Stimulated activated CD8-positive, alpha-beta memory T cell treated with anti-CD3 and anti-CD28 coated beads, Interleukin-7, amount 100 ng/mL, for 4 hours (primary cell): ENCODE measurements at places on chromosomes 5 and 9.

- no peak for DNase-seq
Measured at GRCh38 chr9:18568973-18569372, 95.0 kb downstream of the ADAMTSL1 start.

- no peak for DNase-seq
Measured at GRCh38 chr9:73370053-73370452, 218.4 kb downstream of the ANXA1 start.

DNA sequence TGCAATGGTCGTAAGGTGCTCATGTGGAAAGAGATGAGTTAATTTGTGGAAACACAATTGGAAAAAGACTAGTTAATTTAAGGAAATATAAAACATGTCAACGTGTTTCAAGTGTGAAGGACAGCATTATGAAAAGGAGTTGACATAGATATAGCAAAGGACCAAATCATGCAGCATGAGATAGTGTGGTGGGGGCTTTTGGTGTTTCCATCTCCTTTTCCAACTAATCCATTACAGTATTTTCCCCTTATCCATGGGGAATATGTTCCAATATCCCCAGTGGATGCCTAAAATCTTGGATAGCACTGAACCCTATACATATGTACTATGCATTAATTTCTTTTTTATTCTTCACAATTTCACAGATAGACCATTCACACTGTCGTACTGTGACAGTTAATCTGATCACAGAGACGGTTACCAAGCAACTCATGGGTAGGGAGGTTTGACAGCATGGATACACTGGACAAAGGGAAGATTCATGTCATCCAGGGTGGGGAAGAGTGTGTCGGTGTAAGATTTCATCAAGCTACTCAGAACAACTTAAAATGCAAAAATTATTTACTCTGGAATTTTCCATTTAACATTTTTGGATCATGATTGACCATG lies 238.6 kb downstream of the CDH12 start:
- DNase-seq, result no peak

DNA sequence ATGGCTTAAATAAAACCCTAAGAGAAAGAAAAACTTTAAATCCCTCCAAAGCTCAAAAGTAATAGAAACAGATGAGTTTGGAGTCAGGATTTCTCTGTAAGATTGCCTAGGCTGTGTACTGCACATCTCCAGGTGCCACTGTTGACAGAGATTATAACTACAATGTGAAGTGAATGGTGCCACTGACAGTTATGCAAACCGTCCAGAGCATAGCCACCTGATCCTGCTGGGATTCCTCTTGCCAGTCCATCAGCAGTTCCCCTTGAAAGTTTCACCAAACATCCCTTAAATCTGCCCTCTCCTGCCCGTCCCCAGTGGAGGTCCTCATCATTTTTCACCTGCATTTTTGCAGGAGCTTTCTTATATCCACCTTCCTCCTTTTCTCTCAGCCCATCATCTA lies 42.5 kb downstream of the FXN start:
- no peak for DNase-seq

DNA sequence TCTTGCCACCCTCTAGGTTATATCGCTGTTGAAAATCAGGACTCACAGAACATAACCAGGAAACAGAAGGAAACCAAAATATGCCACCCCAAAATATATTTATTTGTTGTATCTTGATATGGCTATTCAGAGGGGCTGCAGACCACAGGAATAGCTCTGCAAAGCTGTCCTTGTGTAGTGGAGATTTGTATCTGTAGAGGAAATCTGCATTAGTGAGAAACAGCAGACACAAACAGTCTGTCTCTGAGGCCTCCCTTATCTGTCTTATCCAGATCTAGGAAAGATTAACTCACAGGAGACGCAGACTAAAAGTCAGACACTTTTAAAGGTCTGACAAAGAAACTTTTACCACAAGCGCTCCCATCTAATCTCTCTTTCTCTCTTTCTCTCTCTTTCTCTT lies 54.1 kb upstream of the CEMIP2 start:
- DNase-seq, result no peak

DNA sequence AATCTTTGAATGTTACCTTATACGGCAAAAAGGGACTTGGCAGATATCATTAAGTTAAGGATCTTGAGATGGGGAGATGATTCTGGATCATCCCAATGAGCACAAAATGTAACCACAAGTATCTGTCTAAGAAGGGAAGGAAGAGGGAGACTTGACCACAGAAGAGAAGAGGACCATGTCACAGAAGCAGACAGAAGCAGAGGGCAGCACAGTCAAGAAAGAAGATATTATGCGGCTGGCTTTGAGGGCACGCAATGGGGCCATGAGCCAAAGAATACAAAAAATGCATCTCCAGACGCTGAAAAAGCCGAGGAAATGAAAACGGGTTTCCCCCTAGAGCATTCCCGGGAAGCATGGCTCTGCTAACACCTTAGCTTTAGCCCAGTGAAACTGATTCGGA lies 225.3 kb downstream of the NR2F1-AS1 start:
- DNase-seq, result no peak

DNA sequence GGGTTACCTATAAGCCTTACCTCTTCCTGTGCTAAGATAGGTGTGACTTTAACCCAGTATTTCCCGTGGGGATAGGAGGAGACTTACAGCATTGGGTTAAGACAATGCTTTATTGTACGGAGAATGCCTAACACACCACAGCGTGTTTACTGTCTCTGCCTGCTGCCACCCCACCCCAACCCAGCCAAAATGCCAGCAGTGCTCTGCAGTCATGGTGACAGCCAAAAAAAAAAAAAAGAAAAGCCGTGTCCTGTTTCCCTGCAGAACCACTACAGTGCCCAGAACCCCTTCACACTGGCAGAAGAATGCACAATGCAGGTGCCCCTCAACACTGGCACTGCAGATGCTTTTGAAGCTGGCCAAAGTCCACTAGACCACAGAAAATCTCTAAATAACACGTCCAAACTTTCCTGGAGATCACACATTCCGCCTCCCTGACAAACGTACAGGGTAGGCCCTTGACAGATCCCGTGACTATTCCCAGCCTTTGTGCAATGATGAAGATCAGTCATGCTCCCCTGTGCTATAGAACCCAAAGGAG lies 102.2 kb downstream of the SERINC5 start:
- DNase-seq, result no peak

GRCh38 chr9:114025196-114025753 lies 52.8 kb downstream of the AMBP start:
- DNase-seq, result no peak

DNA sequence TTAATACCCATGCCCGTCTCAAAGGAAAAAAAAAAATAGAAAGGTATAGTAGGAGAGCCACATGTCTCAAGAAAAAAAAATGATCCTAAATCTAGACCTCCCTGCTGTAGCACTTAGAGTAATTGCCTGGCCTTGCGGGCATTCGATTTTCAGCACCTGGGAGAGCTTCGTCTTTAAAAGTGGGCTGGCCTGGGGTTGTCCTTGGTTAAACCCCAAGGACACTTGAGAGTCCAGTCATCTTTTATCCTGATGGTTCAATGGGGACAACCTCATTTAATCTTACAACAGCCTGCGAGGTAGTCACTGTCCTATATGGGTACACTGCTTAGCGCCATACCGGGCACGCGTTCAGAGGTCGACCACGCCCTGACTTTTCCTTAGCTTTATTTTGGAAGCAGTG lies 60.1 kb downstream of the MAT2B start:
- DNase-seq, result no peak

GRCh38 chr5:138623053-138623452 lies 47.9 kb upstream of the HSPA9 start:
- DNase-seq, result no peak

- no peak for DNase-seq
Measured at GRCh38 chr5:38468978-38469706, 87.3 kb downstream of the LIFR start.

- DNase-seq, result no peak
Measured at GRCh38 chr5:124806373-124807077, 60.1 kb upstream of the ZNF608 start.

DNA sequence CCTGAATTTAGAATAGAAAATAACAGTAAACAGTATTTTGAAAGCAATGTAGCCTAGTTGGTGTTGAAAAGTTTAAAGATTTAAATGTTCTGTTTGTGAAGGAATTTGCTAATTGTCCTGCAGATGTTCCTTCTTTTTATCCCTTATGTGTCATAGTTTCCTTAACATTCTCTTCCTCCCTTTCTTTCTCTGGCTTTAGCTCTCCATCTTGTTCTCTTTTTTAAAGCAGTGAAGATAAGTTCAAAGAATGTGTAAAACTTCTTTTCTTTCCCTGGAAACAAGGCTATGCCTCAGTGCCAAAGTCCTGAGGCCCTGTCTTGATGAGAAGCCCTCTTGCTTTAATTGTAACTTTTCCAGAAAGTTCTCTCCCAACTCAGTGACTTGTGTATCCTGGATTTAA lies 24.4 kb upstream of the GAS1 start:
- no peak for DNase-seq

DNA sequence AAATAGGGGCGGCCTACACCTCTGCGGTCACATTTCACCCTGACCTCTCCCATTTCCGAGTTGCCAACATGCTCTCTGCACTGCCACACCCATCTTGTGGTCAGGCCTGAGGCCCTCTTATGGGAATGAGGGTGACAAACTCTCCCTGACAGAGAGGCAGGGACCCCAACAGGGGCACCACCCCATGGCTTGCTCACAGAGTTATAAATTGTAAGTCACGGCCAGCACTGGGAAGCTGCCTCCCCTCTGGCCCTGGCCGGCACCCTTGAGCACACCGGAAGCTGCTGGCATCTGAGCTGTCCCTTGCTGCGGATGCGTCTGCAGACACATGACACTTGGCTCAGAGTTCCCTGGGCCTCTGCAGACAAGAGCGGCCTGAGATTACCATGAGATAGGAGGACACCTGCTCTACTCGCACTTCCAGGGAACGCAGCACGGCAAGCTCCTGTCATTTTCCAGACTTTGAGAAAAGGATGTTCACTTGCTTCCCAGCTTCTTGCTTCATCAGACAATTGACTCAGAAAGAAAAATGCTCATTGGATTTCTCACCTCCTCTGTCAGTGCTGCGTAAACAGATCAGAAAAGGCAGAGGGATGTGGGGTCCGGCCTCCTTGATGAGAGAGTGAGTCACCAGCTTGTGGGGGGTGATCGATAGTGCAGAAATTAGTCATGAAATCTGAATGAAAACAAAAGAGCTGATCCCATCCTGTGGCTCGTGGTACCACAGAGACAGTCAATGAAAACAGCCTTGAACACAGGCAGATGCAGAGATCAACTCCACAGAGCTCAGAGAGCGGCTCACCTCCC lies 269.8 kb downstream of the SYK start:
- no peak for DNase-seq

DNA sequence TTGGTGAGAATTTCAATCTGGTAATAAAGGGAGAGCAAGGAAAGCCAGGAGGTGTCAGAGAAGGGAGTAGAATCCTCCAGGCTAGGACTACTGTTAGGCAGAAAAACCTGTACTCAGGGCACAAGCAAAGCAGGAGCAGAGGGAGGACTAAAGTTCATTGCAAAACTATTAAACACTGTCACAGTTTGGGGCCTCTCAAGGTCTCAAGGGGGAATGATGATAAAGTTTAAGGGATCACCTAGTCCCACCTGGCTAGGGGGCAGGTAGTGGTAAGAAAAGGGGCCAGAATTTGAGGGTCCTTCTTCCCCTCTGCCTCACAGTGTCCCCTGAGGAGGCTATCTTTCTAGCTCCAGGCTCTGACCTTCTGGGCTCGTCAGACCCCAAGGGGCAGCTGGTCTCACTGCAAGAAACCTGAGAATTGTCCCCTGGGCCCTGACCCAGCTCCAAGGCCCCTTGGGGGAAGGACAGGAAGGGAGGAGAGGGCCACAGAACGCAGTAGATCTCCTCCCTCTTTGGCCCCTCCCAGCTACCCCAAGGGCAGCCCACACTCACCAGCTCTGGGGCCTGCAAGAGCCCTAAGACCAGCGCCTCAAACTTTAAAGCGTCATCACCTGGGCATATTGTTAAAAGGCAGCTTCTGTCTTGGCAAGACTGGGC lies 974 bp downstream of the CCDC69 start:
- DNase-seq, result no peak

- no peak for DNase-seq
Measured at GRCh38 chr9:117779760-117780159, 75.6 kb downstream of the TLR4 start.

GRCh38 chr5:102818345-102818744 lies 63.2 kb downstream of the PAM start:
- DNase-seq, result no peak

GRCh38 chr5:168734119-168734518 lies 155.0 kb upstream of the PANK3 start:
- DNase-seq, result no peak

GRCh38 chr5:136205061-136205702 lies 12.2 kb upstream of the SMIM32 start:
- DNase-seq, result no peak

GRCh38 chr5:57468481-57469163 lies 14.0 kb downstream of the ACTBL2 start:
- no peak for DNase-seq

- DNase-seq, result no peak
Measured at GRCh38 chr9:120645760-120646159, 65.8 kb upstream of the CDK5RAP2 start.

GRCh38 chr5:143225511-143225910 lies 178.0 kb downstream of the NR3C1 start:
- DNase-seq, result no peak

GRCh38 chr5:72842816-72843215 lies 26.4 kb downstream of the TNPO1 start:
- DNase-seq, result no peak

DNA sequence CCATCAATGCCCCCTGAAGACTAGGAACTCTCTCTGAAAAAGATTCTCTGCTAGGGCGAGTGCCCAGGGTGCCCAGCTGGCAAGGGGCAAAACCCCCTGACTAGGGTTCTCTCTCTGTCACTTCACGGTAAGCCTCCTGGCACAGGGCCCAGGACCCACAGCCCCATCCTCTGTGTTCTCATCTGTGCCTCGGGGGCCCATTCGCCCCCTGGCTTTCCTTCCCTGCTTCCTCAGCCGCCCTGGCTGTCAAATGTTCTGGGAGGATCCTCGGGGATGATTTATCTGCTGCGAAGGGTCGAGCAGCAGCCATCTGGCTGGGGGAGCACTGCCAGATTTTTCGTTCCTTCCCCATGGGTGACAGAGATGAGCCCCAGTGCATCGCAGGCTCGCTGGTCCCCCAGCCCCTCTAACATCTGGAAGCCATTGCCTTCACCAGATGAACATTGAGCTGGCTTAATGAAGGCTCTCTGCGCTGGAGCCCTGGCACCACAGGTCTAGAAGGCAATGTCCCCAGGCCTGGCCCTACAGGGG lies 24.2 kb downstream of the HMCN2 start:
- DNase-seq, result no peak

DNA sequence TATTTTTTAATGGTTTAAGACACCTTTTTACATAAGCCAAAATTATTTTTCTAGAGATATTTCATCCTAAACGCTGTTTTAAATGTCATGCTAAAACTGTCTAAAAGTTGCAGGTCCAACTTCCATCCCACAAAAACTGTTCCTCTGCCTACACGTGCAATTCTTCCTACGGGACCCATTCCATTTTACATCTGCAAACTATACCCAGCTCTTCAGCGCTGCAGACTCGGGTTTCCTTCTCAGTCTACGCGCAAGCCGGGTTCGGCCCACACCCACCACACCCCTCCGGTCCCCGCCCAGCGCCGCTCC lies 8.7 kb downstream of the RANBP6 start:
- no peak for DNase-seq

GRCh38 chr5:53604309-53604708 lies 43.9 kb downstream of the NDUFS4 start:
- no peak for DNase-seq

GRCh38 chr5:1831677-1832313 lies 30.6 kb downstream of the NDUFS6 start:
- no peak for DNase-seq
